ENCODE measurements at places on chromosomes 2 and 18.

GRCh38 chr2:3146772-3147650 lies 230.6 kb downstream of the EIPR1 start:
- no peak for DNase-seq

- no peak for DNase-seq
These were observed 60.8 kb downstream of the SETBP1 start for GRCh38 chr18:44741511-44741910.

GRCh38 chr2:25065768-25066167 lies 23.9 kb downstream of the EFR3B start:
- DNase-seq: no peak

GRCh38 chr2:84880645-84881521 lies at the start of gene TRABD2A:
TRABD2A (minus strand) TSS chr2:84881084; CDS start chr2:84881039, 45 bp downstream.
- no peak for DNase-seq

GRCh38 chr2:105497094-105497493 lies 98.2 kb upstream of the FHL2 start:
- DNase-seq: no peak

GRCh38 chr2:133475610-133476009 lies 92.7 kb downstream of the NCKAP5 start:
- no peak for DNase-seq

DNA sequence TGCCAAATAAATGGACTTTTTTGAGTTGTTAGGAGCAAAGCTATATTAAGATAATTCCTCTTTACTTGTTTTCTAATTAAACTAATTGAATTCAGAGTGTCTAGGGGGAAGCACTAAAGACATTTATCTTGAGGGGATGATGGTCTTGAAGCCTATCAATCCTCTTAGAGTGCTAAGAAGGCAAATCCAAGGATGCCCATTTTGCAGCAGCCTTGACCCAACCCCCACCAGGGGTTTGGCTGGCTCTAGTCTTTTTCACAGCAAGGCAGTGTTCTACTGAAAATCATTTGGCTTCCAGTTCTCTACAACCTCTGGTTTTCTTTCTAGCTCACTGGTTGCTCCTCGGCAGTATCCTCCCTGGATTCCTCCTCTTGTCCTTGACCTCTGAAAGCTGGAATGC lies 6.5 kb upstream of the RAX start:
- no peak for DNase-seq

- DNase-seq: no peak
These were observed 245.2 kb upstream of the LRATD1 start for GRCh38 chr2:14387332-14387731.

- DNase-seq: no peak
These were observed 94.0 kb upstream of the GLS start for GRCh38 chr2:190786404-190787166.

GRCh38 chr2:109084341-109084740 lies 44.7 kb upstream of the SH3RF3 start:
- DNase-seq: no peak

DNA sequence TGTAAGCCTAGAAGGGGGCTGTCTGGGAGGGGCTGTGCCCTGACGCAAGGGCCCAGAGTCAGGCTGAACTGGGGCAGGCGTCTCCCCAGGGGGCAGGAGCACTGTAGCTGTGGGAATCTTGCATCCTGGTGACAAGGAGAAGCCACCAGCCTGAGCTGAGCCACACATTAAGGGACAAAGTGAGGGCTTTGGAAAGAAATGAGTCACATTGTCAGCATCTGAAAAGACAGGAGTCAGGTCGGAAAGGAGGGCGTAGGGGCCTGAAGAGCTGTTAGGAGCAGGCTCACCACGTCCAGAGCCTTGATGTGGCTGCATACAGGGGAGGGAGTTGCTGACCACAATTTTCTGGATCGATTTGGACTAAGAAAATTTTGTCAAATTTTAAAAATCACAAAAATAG lies 298.6 kb downstream of the CYP26B1 start:
- DNase-seq: no peak

- DNase-seq: no peak
These were observed 12.9 kb upstream of the NCKAP5 start for GRCh38 chr2:133581010-133581760.

DNA sequence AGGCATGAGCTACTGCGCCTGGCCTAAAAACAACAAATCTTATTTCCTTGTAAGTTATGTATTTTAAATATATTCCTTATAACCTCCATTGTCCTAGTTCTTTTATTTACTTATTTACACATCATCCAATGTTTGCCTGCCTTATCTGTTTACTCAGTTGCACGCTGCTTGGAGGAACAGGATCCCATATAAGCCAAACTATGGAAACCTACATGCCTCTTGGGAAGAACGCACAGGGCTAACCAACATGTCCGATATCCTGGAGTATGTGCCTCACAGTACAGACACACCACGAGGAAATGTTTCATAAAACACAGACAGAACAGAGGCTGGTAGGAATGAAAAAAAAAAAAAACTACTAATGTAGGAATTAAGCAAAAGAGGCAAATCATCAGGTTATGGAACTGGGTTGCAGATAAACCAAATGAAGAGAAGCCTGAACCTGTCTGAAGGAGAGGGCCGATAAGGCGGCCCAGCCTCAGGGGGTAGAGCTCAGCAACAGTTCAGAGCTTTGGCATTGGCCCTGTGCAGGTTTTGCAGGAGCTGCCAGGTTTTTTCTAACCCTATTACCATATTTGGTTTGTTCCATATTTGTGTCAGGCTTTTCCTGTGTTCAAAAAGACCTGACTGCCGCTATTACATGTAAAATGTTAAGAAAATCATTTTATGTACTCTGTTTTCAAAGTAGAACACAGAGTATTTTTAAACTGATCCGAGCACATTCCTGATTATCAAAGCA lies 19.9 kb upstream of the SP3 start:
- no peak for DNase-seq

DNA sequence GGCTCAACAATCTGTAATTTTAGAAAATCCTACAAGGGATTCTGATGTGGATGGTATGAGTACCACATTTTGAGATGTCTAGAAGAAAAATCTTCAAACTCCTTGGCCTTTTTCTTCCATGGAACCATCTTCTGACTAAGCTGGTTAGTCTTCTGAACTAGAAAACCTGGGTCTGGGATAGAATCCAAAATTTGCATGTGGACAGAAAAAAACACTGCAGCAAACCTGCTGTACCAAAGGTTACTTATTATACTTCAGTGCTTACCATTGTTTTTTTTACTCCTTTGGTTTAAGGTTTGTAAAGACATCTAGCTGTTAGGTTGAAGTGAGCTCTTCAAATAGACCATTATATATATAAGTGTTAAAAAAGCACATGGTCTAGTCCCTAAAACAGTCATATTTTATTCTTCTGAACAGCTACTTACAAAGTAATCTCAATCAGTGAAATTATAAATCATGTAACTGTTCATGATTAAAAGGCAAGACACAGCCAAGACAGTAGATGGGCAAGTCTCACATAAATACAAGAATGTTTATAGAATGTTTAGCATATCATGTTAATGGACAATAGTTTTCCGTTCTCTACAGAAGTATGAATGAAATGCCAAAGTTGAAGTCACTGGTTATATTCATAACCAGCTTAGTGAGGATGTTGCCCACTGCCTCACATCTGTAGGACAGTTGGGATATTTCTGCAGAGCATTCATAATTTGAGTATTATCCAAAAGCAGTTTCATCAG lies 85.5 kb downstream of the ORC4 start:
- DNase-seq: no peak

DNA sequence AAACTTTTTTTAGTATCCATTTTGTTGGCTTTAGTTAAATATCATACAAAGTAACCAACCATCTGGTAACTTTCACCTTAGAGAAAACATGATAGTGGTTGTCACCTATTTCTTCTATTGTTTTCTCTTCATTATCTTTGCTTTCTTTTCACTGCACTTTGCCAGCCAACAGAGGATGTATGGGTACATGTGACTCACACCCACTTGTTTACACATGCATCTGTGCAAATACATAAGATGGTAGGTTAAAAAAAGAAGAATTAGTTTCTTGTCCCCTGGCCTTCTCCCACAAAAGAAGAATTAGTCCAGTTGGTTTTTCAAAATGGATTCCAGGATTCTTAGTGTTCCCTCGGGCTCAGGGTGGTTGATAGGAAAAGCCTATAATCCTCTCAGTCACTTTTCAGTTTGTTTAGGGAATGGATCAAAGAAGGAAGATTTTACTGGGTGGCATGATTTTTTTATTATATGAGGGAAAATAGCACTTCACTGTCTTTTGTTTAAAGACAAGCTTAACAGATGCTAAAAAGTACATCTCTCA lies 46.6 kb downstream of the CDK15 start:
- no peak for DNase-seq

GRCh38 chr2:160463245-160463644 lies 30.4 kb downstream of the RBMS1 start:
- no peak for DNase-seq

DNA sequence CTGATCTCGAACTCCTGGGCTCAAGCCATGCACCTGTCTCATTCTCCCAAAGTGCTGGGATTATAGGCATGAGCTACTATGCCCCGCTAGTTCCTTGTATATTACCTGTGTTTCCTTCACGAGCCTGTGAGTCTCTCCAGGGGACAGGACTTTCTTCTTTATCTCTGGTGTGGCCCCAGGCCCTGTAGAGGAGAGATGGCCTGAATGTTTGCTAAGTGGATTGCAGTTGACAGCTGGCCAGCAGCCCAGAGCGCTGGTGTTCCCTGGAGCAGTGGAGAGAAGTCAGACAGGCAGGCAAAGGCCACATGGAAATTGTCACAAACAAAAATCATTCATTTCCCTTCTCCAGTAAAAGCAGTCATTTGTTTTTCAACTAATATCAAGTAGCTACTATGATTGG lies 17.9 kb downstream of the LPIN1 start:
- DNase-seq: no peak

DNA sequence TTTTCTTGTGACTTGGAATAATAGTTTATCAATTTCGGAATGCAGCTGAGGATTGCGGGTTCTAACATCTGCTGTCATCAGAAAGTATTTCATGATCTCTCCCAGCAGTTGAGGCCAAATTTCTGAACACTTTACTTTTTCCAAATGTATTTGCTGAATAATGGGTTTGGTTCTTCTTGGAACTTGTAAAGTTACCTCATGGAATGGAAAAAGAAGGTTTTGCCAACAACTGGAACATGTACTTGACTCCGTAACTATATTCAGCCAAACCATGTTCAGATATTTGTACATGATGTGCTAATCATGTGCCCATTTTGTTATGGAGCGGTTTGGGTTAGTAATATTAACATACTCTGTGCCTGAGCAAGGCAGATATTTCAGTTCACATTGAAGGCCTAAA lies 119.6 kb downstream of the LCLAT1 start:
- no peak for DNase-seq

DNA sequence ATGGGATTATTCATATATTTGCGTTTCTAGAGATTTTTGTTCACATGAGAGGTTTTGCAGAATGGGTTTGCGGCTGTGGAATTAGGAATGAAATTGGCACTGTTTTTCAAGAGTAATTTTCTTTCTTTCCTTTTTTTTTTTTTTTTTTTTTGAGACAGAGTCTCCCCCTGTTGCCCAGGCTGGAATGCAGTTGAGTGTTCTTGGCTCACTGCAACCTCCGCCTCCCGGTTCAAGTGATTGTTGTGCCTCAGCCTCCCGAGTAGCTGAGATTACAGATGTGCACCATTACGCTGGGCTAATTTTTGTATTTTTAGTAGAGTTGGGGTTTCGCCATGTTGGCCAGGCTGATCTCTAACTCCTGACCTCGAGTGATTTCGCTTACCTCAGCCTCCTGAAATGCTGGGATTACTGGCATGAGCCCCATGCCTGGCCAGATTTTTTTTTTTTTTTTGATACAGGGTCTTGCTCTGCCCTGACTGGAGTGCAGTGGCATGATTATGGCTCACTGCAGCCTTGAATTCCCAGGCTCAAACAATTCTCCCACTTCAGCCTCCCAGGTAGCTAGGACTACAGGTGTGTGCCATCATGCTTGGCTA lies 65.3 kb downstream of the MIB1 start:
- DNase-seq: no peak

DNA sequence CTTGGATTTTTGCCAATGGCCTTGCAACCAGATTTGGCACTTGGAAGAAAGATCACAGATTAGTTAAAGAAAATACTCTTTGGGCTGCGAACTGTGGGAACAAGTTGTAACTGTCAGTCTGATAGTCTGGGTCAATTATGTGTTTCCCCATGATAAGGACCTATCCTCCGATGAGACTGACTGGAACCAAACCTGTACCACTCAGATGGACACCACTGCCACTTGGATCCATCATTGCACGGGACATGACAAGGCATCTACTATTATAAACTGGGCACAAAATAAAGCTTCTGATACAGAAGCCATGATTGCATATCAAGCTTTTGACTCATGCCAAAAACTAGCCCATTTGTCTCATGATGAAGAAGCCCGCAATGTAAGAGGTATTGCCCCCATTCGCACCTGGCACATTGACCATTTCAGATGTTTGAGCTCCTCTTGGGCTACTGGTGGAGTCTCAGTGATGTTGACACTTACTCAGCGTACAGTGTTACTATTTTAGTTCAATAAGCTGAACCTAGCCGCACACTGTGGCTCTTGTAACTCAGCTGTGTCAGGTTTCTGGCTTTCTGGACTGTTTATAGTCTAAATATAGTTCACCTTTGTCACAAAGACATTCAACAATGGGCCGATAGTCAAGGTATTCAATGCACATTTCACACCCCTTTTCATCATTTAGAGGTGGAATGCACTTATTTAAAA lies 179.8 kb upstream of the RBBP8 start:
- DNase-seq: no peak

All from activated T-helper 1 cell treated with Interleukin-2 at 50 U/mL for 16 hours (primary cell).